Gastroesophageal sphincter (tissue), 4 donors: ENCODE measurements at places on chromosomes 6 and 20. TPM values are rescaled to one million over a fixed set of nuclear protein-coding genes. Genes with fewer than 3 reads are reported as not detected.

DNA sequence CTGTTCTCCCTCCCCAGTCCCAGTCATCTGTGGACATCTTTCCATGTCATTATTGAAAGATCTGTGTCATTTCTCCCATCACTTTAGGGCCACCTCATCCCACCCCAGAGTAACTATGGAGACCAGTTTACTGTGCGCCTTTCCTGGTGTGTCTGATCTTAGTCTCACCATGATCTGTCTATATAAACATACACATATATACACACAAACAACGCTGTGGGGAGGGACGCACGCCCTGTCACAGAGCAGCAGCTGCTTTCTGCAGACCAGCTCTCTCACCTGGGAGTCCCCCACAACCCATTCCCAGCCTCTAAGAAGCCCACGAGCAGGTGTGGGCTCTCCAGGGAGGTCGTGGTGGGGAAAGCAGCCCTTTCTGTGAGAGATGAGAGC is 68.1 kb upstream of the TOX2 start:
- no peak for ATAC-seq

The GINS1 gene
- total RNA-seq: not detected

DNA sequence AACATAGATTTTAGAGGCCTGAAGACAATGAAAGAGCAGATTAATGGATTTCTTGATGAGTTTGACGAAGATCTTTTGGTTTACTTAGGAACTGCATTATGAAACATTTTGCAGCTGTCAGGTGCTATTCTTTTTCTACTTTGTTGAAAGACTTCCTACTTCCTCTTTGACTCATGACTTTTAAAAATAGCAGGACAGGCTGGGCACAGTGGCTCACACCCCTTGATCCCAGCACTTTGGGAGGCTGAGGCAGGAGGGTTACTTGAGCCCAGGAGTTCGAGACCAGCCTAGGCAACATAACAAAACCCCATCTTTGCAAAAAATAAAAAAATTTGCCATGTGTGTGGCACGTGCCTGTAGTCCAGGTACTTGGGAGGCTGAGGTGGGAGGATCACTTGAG is 52.0 kb downstream of the ITCH start:
- no peak for ATAC-seq

The ZSCAN12 gene
- total RNA-seq: 5.6 TPM

GRCh38 chr6:16181439-16182297 is 52.8 kb downstream of the MYLIP start:
- ATAC-seq: no peak

The SIRPA gene
- 31.7 TPM for total RNA-seq

DNA sequence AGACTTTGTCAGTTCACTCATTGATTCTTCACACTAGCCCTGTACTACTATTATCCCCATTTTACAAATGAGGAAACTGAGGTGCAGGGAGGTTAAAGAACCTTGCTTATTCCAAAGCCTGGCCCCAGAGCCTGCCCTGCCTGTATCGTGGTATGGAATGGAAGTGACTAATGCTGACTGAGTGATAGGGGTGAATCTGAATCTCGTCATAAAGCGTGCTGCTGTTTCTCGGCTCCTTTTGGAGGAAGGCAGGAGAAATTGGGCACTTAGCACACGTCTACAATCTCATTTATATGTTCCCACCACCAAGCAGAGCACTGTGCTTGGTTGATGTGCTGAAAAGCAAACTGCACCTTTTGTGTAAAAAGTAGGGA is 17.1 kb downstream of the GFRA4 start:
- no peak for ATAC-seq

- no peak for ATAC-seq
Measured at GRCh38 chr20:33474097-33474873, 15.6 kb upstream of the CBFA2T2 start.

DNA sequence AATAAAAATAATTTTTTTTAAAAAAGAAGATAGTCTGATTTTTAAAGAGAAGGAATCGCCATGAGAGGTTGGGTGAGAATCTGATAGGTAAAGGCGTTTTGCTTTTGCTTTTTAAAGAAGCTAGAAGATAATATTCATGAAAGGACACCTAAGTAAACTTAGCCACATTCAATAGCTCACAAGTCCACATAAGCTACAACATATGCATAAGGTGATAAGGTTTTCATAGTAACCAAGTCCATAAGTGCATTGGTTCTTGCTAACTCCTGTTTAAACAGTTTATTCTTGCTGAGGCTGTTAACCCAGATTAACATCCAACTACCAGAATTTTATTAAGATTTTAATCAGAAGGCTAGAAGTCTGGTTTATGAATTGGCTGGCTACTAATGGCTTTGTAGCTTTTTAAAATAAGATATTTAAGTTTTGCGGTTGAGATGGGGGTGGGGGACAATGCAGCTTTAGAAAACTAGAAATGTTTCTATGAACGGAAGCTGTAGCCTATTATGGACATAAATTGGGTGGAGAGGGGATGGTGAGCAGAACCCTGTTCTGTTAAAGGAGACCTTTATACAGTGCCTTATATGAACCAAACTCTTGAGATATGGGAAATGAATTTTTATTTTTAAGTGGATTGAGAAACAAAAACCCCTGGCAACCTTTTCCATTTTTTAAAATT is 235.1 kb downstream of the ZFAND3 start:
- no peak for ATAC-seq

The COL20A1 gene
- not detected for total RNA-seq

DNA sequence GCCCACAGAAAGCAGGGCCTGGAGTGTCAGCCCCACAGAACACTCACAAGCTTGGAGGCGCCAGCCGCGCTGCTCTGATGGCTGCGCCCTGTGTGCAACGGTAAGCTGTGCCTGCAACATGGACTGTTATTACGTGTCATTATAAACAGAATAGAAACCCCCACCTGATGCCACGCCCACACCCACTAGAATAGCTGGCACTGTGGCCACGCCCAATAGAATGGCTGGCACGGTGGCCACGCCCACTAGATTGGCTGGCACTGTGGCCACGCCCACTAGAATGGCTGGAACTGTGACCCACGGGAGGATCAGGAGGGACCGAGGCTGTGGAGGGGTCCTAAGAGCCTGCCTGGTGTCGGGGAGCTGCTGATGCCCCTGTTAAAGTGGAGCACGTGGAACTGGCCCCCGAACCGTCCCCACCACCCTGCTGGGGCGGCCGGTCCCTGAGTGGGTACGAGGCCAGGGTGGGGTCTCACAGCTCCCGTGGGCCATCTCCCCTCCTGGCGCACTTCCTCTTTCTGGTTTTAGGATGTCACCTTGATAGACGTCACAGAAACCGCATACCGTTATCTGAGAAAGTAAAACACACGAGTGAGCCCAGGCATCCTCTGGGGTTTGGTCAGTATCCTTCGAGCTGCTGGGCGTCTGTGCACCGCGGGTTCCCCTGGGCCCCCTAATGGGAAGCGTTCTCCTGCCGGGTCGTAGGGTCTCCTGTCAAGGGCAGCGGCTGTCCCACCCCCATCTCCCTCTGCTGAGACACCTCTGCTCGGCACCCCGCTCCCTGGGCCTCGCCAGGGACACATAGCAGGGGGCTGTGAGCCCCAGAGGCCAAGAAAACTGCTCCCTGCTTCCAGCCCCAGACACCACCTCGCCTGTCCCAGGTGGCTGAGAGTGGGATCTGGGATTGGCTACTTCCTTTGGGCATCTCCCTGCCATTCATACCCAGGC is 25.4 kb downstream of the SLC17A9 start:
- no peak for ATAC-seq

The XKR7 gene
- not detected for total RNA-seq

DNA sequence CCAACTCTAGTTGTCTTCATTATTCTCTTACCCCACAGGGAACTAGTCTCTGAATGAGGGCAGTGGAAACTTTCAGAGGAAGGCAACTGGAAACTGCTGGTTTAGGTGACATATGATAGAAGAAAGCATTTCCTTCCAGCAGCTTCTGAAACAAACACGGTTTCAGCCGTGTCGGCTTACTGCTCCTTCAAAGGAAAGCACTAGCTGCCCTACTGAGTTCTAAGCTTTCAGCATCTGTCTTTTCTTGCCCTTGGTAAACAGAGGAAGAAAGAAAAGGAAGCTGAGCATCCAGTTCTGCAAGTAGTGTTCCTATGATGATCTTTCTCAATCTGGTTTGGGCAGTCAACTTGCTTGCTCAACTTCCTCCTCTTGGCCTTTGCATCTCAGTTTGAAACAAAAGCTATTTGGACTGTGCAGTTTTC is 117.5 kb upstream of the CEP85L start:
- no peak for ATAC-seq

GRCh38 chr6:28399350-28400121 is at the start of gene ZSCAN12:
TSS of gene ZSCAN12 (minus strand) at chr6:28399747. CDS start at chr6:28398405, 1,342 bp downstream.
- peak; percentile 95 for ATAC-seq

- no peak for ATAC-seq
Measured at GRCh38 chr20:44941120-44941691, 19.0 kb downstream of the TOMM34 start.
